ENCODE measurements at places on chromosomes 12 and 14. TPM values are rescaled to one million over a fixed set of nuclear protein-coding genes. Genes with fewer than 3 reads are reported as not detected.
A peak's percentile ranks its signal among the peaks of the same experiment; 100 is the strongest.

Gene GPRC5A
- total RNA-seq: 16.2 TPM

Gene MARK3
- total RNA-seq: 64.3 TPM

Gene MMP14
- 229 TPM for total RNA-seq

Gene HOXC13
- 0.23 TPM for total RNA-seq

Gene DIO2
- total RNA-seq: 4.8 TPM

Gene RNF10
- total RNA-seq: 219 TPM

Gene KRT6C
- not detected for total RNA-seq

Gene SALL2
- 7.1 TPM for total RNA-seq

Gene KRT71
- not detected for total RNA-seq

Gene TCTN2
- 7.8 TPM for total RNA-seq

DNA sequence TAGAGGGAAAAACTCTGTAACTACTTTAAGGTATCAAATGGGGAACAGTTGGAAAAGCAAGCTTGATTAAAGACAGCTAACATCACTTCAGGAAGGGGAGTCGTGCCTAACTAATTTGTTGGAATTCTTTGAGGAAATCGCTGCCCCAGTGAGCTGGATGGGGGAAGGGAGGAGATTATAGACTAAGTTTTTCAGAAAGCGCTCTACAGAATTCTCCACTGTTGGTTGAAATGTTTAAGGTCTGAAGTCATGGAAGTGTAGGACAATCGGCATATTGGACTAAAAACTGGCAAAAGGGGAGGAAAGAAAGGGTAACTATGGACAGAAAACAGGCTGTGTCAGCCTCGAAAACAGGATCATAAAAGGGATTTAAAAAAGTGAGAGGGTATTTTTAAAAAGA lies 229.9 kb upstream of the HMGA2 start:
- DNase-seq: no peak

DNA sequence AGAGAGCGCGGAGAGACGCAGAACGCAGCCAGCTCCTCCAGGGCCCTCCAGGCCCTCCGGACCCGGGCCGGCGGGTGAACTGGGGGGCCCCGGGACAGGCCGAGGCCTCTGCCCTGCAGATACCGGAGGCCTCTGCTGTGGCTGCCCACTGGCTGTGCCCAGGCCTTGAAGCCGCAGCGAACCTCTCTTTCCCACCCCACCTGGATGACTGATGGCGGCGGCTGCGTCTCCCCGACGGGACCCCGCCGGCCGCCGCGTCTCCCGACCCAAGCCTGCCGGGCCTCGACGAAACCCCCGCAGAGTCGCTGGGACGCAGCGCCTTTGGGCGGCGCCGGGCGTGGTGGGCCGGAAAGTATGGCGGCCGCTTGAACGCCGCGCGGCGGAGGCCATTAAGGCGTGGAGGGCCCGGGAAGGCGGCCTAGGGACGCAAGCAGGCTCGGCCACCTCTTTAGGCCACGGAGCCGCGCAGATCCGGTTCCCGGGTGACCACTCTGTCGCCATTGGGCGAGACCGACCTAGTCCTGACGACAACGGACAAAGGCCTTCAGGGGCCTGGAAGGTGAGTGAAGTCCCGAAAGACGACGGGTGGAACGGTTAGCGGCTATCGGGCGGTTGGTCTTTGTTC lies 8.4 kb upstream of the ERGIC2 start:
- DNase-seq: peak; percentile 72

DNA sequence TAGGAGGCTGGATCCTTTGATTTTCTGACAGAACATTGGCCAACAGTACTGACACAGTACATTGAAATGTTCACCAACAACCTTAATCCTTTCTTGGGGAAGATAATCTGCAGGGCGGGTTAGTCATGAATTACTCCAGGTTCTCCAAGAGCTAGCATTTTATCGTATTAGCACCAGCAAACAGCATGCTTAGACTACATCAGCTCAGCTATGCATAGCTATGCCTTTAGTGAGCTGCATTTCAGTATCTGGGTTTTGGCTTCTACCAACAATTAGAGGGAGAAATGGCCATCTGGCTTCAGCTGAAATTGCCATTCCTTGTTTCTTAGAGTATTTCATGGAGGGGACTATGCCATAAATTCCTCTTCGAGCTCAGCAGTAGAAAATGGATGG lies 33.8 kb downstream of the SAMD4A start:
- no peak for DNase-seq

- no peak for DNase-seq
Measured at GRCh38 chr14:34711169-34711568, 3.2 kb downstream of the CFL2 start.

GRCh38 chr14:32252030-32252670 lies 49.1 kb upstream of the RNU6-8 start:
- no peak for DNase-seq

DNA sequence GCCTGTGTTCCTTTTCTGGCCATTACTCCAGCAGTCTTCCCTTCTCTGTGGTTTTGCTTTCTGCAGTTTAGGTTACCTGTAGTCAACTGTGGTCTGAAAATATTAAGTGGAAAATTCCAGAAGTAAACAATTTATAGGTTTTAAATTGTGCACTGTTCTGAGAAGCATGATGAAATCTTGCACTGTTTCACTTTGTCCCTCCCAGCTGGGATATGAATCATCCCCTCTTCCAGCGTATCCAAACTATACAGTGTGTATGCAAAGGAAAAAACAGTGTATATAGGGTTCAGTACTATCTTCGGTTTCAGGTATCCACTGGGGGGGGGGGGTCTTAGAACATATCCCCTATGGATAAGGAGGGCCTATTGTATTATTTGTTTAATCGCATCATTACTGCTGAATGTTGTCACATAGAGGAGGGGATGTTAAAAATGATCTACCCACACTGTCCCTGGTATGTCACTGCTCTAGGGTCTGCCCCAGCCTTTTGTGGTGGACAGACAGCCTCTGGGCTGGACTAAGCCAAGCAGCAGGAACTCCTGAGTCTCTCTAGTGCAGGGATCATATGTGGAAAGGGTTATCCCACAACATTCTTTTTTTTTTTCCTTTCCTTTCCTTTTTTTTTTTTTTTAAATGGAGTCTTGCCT lies 109.1 kb upstream of the MAX start:
- DNase-seq: no peak

DNA sequence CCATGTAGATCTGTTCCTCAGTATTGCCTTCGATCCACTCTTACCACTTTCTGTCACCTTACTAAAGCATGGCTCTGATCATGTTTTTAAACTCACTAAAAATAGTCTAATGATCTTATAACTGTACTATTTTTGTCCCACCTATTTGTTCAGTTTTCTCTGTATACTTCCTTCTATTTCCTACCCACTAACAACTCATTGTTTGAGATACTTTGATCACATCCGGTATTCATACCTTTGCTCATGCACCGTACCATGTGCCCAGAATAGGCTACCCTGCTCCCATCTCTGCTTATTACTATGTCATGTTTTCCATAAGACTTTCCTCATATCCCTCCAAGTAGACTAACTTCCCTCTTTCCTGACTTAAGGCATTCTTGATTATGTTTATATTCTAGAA lies 128.6 kb downstream of the MED13L start:
- no peak for DNase-seq

GRCh38 chr14:68866991-68867533 lies 74.2 kb upstream of the ZFP36L1 start:
- DNase-seq: no peak

GRCh38 chr12:117100251-117100650 lies 1.0 kb upstream of the TESC start:
- DNase-seq: peak; percentile 67

- no peak for DNase-seq
Measured at GRCh38 chr12:2092354-2092753, 39.6 kb downstream of the CACNA1C start.

- DNase-seq: no peak
Measured at GRCh38 chr12:26937443-26937862, 328 bp downstream of the INTS13 start.

DNA sequence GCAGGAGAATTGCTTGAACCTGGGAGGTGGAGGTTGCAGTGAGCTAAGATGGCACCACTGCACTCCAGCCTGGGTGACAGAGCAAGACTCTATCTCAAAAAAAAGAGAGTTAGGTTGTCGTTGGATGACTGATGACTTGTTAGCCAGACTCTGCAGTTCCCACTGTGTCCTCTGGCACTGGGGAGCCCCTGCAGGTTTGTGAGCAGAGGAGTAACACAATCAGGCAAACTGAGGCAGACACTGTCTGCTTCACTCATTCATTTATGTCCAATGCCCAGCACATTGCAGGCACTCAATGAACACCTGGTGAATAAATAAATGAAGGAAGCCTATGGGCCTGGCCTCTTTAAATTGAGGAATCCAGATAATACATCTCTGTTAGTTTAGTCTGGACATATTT lies 41.2 kb upstream of the BCL11B start:
- peak; percentile 8 for DNase-seq

DNA sequence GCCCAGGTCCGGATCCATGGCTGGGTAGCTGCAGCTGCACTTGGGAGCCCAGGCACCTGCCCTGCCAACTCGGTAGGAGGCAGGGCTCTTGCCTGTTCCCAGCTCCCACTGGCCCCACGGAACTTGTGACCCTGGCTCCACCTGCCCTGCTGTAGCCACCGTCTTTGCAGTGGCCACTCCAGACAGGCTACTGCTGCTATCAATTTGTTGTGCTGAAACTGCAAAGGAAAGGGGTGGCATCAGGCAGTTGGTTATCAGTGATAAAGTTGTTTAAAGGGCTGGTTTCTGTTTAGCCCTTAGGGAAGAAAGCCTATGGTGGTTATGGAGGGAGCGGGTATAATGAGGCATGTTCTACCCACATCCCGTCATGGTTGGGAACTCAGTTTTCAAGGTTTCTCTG lies 32.1 kb upstream of the ARID2 start:
- DNase-seq: no peak

Data from posterior vena cava (tissue), 2 donors.